ENCODE measurements at places on chromosomes 3 and 15.

- DNase-seq: no peak
Observed at GRCh38 chr15:60222404-60222803, 175.4 kb downstream of the ANXA2 start.

- no peak for DNase-seq
Observed at GRCh38 chr3:185737020-185737419, 87.8 kb downstream of the IGF2BP2 start.

DNA sequence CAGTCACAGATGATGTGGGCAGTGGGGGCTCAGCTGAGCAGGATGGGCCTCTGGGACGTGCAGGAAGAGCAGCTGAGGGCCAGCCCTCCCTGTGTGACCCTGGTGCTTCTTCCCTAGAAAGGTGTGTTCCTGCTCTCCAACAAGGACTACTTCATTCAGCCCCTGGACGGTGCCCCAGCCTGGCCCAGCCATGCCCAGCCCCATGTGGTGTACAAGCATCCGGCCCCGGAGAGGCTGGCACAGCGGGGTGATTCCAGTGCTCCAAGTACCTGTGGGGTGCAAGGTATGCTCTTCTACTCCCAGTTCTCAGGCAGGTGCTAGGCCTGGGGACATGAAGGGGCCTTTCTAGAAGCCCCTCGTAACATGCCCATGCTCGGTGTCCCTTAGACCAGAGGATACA, 38.3 kb downstream of the SAXO2 start:
- no peak for DNase-seq

DNA sequence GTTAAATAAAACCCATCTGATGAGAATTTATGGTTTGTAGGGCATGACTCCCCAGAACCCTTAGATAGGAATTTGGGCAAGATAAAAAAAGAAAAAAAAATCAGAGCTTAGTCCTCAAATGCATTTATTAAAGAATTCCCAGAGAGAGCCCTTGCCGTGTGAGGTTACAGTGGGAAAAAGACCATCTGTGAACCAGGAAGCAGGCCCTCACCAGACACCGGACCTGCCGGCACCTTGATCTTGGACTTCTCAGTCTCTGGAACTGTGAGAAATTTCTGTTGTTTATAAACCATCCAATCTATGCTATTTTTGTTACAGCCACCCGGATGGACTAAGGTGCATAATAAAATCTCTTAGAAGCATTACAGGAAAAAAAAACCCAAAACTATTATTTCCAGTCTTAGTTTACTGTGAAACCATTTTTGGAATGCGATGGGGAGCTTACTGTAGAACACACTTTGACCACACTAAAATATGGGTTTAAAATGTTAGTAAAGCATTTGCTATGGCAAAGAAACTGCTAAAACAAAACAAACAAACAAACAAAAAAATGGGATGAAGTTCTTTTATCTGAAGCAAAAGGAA, 72.2 kb downstream of the LEKR1 start:
- DNase-seq: no peak

GRCh38 chr3:46709157-46709654, 8.0 kb downstream of the TMIE start:
- no peak for DNase-seq

GRCh38 chr15:45346381-45346780, 32.0 kb downstream of the GATM start:
- no peak for DNase-seq

GRCh38 chr3:143040261-143040879, 39.0 kb downstream of the U2SURP start:
- DNase-seq: peak; percentile 36

GRCh38 chr3:146246526-146246925, 4.4 kb downstream of the PLSCR4 start:
- DNase-seq: no peak

DNA sequence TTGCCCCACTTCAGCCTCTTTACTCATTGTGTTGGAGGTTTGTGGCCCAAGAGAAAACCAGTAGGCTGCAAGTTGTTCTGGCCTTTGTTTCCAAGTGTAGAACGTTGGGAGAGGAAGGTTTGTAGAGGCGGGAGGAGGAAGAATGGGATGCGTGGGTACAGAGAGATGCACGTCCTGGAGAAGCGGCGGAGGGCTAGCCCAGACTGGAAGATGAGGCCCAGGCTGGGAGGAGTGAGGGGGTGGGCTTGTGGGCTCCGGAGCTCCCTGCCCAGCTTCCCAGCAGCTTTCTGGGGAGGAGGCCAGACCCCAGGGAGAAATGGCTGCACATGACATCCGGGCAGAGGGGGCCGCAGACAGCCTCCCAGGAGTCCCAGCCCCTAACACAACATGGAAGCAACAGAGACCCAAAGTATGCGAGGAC, 5.3 kb downstream of the PLA2G4F start:
- no peak for DNase-seq

- DNase-seq: no peak
Observed at GRCh38 chr15:89781055-89781454, 4.9 kb downstream of the MESP2 start.

Measured in NCI-H1694 treated with DMSO at 0.1 percent for 48 hours (cell line).